ENCODE measurements at places on chromosomes 4 and X. TPM values are rescaled to one million over a fixed set of nuclear protein-coding genes. Genes with fewer than 3 reads are reported as not detected.

GRCh38 chr4:48195374-48195773, 61.3 kb upstream of the TXK start:
- DNase-seq, result no peak

DNA sequence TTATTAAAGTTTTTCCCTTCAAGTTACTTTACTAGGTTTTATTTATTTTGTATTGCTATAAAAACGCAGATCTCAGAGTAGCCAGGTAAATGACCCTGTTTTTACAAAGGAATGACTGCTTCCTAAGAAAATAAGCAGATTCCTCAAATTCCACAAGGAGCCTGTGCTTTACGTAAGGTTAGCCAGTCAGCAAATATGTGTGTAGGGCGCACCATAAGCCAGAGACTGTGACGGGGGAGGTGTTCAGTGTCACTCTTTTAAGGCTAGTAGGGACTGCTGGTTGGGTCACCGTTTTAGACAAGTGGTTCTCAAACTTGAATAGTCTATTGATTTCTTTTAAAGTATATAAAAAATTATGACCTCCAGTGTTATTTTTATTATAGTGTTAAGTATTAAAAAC, 119.9 kb downstream of the ANK2 start:
- no peak for DNase-seq

GRCh38 chr4:169437299-169438047, 166.7 kb upstream of the SH3RF1 start:
- DNase-seq, result no peak

DNA sequence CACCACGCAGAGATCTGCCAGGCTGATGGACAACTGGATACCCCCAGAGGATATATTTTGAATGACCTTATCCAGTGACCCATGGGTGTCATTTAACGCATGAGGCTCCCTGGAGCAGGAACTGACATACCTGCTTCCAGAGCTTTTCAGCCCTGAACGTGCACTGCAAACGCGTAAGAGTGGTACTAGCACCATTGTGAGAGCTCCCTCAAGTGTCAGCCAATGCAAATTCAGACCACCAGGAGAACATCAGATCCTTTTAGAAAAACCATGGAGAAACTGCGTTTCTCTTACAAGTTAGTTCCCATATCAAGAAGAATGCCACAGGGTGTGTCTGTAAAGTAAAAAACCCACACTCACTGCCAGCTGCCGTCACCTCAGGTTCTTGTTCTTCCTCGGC, 7.3 kb downstream of the TREX2 start:
- DNase-seq, result no peak

- no peak for DNase-seq
Observed at GRCh38 chr4:12270546-12270945, 841.9 kb upstream of the HS3ST1 start.

DNA sequence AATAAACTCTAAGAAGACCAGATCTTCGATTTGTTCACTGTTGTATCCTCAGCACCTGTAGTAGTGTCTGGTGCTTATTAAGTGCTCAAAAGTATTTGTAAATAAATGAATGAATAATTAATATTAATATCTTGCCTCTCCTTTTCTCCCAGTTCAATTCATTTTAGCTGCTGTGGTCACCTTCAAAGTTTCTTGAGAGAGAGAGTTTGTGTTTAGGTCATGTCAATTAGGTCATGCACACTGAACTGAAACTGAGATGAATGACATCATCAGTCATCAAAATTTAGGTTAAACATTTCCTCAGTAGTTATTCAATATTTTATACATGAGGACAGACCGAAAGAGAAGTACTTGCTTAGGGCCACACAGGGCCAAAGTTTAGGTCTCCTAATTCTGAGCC, 73.5 kb downstream of the ANXA3 start:
- no peak for DNase-seq

DNA sequence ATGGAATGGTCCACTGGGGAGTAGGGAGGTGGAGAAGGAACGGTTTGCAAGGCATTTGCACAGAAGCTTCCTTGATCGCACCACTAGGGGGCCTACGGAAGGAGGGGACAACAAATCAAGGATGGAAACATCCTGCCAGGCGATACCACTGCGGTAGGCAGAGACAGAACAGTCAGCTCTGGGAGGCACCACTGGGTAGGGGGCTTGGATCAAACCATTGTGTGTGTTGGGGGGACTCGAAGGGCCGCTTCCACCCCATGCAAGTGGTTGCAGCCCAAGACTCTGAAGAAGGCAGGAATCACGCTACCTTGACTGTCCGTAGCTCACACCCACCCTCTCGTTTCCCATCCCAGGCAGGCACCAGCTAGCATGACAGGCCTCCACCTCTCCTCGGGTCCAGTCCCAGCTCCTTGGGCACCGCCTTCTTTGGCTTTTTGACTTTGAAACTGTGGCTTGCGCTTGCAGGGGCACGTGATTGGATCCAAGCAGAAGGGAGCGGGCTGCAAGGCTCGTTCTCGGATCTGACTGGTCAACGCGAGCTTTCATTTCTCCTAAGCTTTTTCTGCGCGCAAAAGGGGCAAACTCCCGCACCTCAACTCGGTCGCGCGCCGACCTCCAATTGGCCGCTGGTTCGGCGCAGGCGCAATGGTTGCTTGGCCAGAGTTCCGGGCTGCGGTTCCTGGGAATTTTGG, 28.4 kb downstream of the GAGE1 start:
- DNase-seq, result peak; percentile 6

Gene POU3F4
- not detected for total RNA-seq

DNA sequence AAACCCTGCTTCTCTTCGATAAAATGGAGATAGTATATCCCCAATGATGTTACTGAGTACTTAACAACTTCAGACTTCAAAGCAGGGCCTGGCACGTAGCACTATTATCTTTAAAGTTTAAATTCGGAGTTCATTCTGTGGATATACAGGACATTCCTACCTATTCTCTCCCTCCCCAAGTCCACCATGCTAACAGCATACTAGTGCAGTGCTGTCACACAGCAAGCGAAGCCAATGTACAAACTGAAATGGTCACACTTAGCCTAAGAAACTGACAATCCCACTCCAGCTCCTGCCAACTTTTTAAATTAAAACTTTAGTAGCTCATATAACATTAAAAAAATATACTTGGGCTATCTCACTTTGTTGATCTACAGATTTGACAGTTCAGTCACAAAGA, 1.2 kb upstream of the DNAJB14 start:
- DNase-seq, result no peak

Gene SLC30A9
- 18.2 TPM for total RNA-seq

DNA sequence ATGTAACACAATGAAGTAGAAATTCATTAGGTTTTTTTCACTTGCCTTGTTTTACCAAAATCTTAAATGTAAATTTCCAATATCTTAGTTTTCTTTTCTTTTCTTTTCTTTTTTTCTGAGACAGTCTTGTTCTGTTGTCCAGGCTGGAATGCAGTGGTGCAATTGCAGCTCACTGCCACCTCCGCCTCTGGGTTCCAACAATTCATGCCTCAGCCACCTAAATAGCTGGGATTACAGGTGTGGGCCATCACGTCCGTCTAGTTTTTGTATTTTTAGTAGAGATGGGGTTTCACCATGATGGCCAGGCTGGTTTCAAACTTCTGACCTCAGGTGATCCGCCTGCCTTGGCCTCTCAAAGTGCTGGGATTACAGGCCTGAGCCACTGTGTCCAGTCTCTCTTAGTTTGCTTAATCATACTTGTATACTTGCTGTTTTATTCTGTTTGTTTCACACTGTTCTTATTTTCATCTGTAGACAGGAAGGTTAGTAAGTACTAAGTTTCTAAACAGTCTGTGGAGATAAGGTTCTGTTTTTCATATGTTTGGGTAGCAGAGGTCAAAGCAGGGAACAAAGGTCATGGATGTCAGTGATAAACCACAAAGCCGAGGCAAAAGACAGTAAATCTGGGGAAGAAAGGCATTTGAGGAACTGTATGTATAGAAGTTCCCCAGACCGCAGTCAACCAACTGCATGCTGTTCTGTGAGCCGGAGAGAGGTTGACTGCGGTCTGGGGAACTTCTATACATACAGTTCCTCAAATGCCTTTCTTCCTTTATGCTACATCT, 129.1 kb downstream of the CBR4 start:
- no peak for DNase-seq

GRCh38 chr4:141654098-141654497, 17.7 kb downstream of the IL15 start:
- no peak for DNase-seq

GRCh38 chr4:141565379-141566089, 70.8 kb upstream of the IL15 start:
- DNase-seq, result no peak

Gene GAGE1
- not detected for total RNA-seq

DNA sequence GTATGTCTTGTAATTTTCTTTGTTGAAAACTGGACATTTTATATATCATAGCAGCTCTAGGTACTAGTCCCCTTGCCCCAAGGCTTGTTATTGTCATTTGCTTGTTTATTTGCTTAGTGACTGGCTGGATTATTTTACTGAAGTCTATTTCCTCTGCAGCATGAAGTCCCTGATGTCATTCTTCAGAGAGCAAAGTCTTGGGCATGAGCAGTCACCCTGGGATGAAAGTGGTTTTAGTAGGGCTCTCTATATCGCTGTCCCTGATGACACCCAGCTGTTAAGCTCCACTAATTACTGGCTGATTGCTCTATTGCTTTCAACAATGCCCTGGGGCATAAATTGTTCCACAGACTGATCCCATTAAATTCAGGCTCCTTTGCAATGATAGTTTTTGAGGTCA, 113.5 kb upstream of the USP9X start:
- DNase-seq, result no peak

Gene PRRG3
- total RNA-seq, result not detected

DNA sequence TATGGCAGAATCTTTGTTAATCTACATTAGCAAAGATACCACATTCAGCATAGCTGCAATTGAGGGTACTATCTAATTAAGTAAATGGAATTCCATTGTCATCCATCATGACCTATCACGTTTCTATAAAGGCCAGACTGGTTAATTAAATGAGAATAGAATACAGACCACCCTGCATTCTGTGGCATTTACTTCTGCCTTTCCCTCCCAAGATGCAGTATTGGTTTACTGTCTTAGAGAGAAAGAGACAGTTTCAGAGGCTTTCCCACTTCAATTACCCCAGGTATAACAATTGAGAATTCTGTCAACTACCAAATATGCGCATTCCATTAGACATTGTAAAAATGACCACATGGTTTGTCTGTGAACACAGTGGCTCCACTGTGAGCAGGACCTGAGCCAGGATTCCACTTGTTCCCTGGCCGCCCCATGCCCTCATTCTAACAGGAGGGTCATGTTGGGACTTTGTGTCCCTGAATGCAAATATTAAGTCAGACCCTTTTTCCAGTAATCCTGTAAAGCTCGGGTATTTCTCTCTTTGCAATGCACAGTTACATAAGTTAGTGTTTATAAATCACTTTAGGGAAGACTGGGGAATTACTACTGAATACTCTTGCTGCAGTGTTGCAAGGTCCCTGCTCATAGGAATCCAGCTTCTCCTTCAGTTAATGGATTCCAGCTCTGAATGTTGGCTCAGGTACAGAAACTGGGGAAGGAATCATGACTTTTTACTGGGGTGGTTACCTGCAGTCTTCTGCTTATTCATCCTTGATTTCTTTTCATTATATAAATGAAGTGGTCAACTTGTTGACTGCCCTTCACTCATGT, 261.0 kb downstream of the PDGFC start:
- DNase-seq, result no peak

Gene ODAPH
- 0.36 TPM for total RNA-seq

DNA sequence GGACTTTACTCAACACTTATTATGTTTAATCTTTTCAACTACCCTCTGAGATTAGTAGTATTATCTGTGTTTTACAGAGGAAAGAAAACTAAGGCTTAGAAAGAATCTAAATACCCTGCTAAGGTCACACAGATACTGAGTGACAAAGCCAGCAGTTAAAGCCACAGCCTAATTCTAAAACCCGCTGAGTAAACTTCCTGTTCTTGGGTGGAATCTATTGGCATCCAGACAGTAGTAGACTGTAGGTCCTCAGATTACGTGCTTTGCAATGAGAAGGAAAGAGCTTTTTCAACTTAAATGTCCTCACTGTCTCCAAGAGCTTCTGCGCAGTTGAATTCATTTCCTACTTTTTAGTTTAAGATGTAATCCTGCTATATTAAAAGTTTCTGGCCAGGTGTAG, 126.0 kb downstream of the TENM3 start:
- no peak for DNase-seq

DNA sequence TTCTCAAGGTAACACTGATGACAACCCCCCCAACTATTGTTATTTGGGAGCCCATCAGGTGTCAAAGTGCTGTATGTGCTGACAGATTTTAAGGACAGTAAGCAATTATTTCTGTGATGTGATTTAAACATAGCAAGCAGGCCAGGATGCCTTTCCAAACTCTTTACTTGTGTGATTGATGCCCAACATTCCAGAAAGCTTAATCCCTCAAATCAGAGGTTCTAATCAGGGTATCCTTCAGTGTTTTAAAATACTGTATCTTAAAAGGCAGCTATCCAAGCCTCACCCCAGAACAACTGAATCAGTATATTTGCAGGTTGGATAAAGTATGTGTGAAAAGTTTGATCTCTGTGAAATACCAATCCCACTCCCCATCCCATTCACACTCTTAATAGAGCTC, 119.7 kb downstream of the GASK1B start:
- DNase-seq, result no peak

DNA sequence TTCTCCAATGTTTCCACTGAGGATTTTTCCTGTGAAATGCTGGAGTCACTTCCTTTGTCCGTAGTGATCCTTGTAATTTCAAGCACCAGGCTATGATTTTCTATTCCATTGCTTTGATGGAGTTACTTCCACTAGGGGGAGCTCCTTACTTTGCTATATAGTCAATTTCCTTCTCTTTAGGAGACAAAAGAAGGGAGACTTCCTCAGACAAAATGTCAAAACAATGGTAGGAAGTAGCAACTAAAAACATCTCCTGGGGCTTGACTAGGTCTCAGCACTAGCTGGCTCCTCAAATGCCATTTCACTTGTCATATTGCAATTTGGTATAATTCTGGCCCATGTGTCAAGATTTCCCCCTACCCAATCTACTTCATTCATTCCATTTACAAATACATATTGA, 24.1 kb downstream of the ZCCHC12 start:
- DNase-seq, result no peak

DNA sequence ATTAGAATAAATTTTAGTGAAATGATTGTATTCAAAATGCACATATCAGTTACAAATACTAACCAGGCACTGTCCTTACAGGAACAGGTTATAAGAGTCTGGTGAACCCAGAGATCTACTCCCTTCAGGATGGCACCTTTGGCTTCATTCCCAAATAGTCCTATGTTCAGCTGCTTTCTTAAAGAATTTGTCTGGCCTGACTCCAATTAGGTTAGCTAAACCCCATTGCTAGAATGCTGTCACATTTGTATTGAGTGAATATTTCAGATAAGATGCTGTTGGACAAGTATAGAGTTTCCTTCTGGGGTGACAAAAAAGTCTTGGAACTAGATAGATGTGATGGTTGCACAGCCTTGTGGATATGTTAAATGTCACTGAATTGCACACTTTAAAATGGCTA, 69.4 kb downstream of the EFHC2 start:
- DNase-seq, result no peak

- DNase-seq, result peak; percentile 1
Observed at GRCh38 chrX:107324493-107325310, 118.3 kb downstream of the DNAAF6 start.

DNA sequence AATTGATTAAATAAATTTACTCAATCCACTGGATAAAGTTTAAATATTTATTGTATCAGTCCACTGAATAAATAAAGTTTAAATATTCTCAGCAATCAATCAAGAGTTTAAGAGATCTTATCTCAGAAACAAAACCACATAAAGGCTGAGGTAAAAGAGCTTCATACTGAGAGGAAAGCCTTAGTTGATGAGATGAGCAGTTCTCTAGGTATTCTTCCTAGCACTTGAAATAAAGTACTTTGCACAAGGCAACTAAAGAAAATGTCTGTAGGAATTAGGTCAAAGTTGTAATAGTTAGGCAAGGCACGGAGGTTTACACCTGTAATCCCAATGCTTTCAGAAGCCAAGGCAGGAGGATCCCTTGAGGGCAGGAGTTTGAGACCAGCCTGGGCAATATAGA, 63.5 kb downstream of the UCHL1 start:
- DNase-seq, result no peak
